ENCODE measurements at places on chromosomes 1 and 21.
A peak's percentile ranks its signal among the peaks of the same experiment; 100 is the strongest.

DNA sequence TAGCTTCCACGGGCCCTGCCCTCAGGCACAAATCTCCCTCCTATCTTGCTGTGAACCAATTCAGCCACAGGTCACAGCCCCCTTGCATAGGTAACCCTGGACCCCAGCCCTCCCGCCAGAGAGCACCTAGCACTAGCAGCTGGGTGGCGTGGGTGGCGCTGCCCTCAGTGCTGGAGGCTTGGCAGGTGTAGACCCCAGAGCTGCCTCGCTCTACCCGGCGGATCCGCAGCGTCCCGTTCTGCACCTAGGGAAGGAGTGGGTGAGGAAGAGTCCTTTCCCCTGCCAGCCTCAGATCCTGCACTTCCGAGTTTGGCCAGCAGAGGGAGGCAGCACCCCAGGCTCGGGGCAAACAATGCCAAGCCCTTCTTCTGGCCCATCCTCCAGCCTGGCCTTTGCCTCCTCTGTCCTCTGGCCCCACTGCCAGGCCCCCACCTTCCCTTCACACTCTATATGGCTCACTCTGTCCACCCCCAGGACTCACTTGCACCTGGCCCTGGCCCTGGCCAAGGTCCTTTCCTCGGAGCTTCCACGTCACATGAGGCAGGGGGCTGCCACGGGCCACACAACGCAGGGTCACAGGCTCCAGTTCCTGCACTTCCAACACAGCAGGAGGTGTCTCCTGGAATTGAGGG lies 9.0 kb downstream of the IGSF9 start:
- DNase-seq: no peak

DNA sequence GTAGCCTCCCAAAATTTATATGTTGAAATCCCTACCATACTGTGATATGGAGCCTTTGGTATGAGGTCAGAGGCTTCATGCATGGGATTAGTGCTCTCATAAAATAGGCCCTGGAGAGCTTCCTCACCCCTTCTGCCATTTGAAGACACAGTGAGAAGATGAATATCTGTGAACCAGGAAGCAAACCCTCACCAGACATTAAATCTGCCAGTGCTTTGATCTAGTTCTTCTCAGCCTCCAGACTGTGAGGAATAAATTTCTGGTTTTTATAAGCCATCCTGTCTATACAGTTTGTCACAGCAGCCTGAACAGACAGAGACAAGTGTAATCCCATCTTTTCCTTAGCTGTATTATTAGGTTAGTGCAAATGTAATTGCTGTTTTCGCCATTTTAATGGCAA lies 88.4 kb downstream of the OLFML2B start:
- DNase-seq: no peak

DNA sequence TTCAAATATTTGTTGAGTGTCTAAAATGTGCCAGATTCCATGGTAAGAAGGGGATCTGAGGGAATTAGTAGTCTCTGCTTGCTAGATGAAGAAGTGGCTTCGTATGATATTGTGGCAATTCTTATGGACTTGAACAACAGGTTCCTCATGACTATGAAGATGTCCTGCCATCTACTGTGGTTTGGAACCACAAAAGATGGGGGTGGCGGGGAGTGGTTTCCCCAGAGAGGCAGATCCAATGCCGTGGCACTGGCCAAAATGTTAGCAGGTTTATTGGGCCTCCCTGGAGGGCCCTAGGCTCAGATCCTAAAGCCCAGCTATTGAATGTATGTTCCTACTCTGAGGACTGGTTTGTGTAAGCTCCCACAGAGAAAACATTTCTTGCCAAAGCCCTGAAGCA lies 120.8 kb downstream of the RGS2 start:
- no peak for DNase-seq

DNA sequence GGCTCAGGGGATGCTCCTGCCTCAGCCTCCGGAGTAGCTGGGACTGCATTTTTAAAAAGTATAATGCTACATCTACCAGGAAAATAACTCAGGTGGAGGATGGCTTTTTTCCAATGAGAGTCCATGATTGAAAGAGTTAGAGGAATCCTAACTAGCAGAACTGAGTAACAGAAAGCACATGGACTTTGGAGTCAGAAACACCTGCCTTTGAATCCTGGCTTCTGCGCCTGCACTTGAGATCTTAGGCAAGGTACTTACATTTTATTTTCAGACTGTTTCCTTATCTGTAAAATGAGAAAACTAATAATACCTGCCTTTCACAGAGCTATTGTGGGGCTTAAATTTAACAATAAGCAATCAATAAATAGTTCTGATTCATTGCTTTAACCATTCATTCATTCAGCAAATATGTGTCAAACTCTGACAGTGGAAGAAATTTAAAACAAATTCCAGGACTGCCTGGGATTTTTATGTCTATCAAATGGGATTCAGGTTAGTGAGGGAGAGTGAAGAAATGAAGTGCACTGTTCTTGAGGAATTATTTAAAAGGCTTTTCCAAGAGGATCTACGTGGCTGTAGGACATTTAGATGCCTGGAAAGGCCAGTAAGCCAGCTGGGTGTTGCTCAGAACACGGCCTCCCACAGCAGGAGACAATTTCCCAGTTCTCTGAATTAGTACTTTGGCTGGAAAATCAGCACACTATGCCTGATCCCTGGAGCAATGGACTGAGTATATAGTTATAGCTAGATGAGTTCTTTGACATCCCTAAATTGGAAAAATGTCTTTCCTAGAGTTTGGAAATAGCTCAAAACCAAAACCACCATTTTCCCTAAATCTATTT lies 12.8 kb upstream of the LBR start:
- DNase-seq: no peak

DNA sequence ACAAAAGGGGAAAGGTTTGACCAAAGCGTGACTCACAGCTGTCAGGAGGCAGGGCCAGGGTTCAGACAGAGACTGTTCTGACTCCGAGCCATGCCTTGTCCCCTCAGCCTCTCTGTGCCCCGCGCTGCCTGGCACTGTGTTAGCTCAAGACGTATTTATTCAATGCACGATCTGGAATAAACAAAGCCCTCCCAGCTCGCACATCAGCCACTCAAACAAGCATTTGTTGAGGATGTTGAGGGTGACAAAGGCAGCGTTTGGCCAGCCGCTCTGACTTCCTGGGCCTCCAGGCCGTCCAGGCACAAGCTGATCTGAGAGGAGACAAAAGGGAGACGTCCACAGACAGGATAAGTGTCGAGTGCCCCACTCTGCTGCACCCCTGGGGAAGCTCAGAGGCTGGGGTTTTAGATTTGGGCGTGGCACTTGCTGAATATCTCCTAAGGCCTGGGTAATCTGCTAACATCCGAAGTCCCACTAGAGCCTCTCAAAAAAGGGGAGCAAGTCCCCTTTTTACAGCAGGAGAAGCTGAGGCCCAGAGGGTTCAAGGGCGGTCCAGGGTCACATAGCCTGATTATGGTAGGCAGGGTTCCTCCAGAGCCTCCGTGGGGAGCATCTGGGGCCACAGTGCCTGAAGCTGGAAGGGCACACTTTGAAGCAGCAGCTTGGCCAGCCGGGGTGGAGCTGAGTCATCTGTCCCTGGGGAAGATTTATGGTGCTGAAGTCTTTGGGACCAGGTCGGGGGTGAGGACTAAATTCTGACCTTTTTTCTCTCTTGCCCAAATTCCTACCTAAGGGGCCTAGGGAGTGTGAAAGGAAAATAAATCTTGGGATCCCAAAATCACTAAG lies 95.9 kb downstream of the SPSB1 start:
- no peak for DNase-seq

DNA sequence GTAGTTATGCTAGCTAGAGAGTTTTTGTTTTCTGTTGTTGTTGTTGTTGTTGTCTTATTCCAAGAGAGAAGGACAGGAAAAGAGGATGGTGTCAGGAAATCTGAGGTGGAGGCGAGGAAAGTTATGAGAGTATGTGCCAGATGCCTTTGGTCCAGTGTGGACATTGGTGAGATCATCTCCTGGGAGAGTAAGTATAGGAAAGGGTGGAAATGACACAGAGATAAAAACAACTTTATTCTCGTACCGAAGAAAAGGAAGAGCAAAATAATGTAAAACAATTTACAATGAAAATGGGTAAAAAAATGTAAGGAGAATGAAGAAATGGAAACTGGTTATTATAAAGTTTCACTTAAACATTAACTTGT lies 97.4 kb upstream of the ADGRL2 start:
- DNase-seq: no peak

DNA sequence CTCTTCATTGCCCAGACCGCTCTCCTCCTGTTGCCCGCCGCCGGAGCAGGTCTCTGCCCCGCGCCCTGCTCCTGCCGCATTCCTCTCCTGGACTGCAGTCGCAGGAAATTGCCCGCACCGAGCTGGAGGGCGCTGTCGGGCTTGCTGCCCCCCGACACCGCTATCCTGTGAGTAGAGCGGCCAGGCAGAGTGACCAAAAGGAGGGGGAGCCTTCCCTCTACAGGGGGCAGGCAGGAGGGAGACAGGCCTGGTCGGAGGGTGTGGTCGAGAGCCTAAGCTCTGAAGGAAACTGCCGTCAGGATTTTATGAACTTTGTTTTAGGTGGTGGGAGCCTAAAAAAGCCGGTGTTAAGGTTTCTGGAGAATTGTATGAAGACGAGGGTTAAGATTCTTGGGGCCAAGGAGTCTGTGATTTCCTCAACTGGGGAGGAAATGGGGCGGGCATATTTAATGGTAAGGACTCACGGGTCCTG lies 517 bp downstream of the LRIG2 start:
- peak; percentile 80 for DNase-seq

- no peak for DNase-seq
Observed at GRCh38 chr1:24969596-24970398, 39.7 kb upstream of the RUNX3 start.

DNA sequence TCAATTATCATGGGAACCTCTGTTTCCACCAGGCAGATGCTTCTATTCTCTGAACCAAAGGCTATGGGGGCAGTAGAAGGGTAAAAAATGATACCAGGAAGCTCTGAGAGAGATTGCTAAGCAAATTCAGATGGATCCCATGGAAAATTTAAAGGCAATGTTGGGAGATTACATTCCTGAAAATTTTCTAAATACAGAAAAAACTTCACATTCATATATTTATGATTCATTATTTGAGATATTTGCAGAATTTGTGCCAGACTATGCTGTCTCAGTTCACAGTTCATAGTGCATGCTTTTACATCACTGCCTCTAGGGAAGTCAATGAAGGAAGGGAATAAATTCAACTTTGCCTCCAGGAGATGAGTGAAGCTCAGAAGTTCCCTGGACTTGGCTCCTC lies 57.5 kb downstream of the KCNT2 start:
- no peak for DNase-seq

DNA sequence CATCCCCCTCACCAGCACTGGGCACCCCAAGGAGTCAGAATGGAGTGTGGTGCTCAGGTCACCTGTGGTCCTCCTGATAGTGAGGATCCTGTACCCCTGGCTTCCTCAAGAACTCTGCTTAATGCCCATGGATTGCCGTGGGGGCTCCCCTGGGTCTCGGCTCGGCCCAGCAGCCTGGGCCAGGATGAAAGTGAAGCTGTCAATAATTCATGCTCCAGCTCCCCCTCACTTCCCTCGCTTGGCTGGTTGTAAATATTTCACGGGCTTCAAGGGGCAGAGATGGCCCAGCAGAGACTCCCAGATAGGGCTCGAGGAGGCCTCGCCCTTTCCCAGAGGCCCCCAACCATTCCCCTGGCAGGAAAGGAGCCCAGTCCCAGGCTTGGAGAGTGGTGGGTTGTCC lies 42.6 kb upstream of the KCNA10 start:
- DNase-seq: no peak

GRCh38 chr1:150281221-150281757 lies 1.1 kb upstream of the CIART start:
- DNase-seq: peak; percentile 81

GRCh38 chr1:23509896-23510295 lies 21.1 kb downstream of the E2F2 start:
- DNase-seq: no peak

GRCh38 chr21:29396951-29397455 lies 98.3 kb downstream of the BACH1 start:
- no peak for DNase-seq

DNA sequence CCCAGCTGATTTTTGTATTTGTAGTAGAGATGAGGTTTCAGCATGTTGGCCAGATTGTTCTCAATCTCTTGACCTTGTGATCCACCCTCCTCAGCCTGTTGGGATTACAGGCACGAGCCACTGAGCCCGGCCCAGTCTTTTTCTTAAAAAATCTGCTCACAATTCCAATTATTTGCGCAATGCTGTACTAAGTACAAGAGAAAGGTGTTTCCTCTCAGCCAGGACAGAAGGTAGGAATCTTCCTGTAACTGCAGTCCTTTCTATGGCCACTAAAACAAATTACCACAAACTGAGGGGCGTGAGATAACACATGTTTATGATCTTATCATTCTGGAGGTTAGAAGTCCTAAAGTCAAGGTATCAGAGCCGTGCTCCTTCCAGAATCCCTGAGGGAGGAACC lies 6.9 kb upstream of the CBR3 start:
- DNase-seq: no peak

Data from RKO (cell line).